ENCODE measurements at places on chromosomes 1 and 21.

GRCh38 chr1:113197719-113198330 lies 124.8 kb downstream of the LRIG2 start:
- DNase-seq, result no peak

DNA sequence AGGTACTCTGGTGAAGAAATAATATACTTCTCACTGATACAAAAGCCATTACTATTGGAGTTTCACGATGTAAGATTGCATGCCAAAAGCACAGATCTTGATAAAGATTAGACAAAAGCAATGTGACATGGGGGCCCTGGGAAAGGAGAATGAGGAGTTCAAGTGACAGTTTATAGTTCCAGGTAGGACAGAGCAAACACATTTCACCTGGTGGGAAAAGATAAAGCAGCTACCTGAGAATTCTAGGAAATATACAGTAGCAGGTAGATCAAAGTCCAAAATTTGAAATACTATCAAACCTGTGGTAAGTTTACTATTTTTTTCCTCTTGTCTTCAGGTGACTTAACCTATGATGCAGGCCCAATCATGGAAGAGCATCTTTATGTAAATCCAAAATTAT lies 8.0 kb downstream of the OR2G3 start:
- no peak for DNase-seq

- peak; percentile 82 for DNase-seq
Observed at GRCh38 chr1:186950547-186950946, 121.8 kb downstream of the PLA2G4A start.

DNA sequence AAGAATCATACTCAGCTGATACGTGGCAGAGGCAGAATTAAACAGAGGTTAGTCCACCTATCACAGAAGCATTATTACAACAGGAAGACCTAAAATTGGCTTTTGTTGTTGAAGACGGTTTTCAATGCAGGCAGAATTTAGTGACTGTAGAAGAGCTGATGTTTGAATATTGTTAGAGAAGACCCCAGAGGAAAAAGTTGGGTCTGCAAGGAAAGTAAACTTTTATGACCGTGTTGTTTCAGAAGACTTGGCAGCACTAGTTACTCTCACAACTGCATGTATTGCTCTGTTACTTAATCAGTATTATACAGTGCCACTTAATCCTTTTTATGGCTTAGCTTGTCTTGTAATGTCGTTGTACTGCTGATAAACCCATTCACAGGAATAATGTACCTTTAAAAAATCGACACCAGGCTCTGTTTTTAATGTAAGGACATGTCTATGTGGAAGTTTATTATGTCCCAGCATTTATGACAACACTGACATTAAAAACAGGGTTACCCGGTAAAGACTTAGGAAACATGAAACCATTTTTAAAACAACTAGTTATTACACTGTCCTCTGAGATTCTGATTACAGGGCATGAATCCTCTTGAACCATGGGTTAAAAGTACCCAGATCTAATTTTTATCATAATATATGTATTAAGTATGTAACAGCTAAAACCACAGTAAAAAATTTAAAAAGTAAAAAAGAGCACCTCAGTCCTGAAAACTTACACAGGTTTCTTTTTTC lies 235.4 kb downstream of the TTLL7 start:
- no peak for DNase-seq

DNA sequence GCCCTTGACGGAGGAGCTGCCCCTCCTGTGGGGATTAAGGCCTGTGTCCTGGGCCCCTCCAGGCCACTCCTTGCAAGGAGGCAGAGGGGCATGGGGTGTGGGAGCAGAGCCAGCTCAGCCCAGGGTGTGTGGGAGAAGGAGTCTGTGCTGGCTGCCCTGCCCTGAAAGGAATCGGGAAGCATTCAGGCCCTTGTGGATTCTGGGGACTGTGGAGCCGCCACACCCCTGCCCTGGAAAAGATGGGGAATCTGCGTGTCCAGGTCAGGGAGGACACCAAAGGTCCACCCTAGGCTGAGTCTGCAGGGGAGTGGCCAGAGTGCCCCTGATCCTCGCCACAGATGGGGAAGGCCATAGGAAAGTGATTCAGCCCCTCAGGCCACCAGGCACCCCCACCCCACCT lies 16.5 kb upstream of the PRDM16 start:
- no peak for DNase-seq

DNA sequence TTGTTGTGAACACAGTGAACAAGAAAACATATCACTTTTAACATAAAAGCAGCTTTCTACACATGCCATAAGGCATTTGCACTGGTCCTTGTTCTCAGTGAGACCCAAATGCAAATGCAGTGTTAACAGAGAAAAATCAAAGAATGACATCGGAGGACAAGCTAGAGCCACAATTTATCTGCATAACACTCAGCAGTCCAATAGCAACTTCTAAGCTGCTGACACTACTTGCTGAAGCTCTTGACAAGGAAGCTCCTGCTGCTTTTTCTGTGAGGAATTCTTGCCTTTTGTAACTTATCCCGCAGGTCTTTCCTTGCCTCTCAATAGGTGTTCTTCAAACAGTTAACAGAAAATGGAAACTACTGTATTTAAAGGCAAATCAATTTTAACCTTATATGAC lies 34.7 kb downstream of the USH2A start:
- DNase-seq, result no peak

- DNase-seq, result peak; percentile 56
Observed at GRCh38 chr1:183070923-183071618, 47.9 kb downstream of the LAMC1 start.

Measured in kidney glomerular epithelial cell (primary cell).